ENCODE measurements at places on chromosomes 1 and 21.

GRCh38 chr1:5903680-5904079 lies 88.5 kb downstream of the NPHP4 start:
- DNase-seq = no peak

DNA sequence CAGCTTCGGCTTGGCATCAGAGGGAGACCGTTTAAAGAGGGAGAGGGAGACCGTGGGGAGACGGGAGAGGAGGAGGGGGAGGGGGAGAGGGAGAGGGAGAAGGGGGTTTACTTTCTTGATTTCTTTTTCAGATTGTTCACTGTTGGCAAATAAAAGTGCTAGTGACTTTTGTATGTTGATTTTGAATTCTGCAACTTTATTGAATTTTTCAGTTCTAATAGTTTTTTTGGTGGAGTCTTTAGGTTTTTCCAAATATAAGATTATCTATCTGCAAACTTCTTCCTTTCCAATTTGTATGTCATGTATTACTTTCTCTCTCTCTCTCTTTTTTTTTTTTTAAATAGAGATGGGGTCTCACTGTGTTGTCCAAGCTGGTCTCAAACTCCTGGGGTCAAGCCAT lies 104.0 kb downstream of the PPP1R12B start:
- no peak for DNase-seq

DNA sequence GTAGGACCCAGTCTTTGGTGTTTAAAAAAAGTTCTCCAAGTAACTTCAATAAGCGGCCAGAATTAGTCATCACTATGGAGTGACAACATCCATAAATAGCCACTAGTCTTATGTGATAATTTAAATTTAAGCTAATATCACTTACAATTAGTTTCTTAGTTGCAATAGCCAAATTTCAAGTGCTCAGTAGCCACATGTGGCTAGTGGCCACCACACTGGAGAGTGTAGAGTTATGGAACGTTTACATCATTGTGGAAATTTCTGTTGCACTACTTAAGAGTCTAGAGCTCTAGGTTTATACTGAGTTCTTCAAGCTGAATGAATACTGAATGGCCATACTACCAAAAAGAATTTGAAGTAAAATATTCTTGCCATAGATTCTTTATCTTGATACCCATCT lies 121.1 kb downstream of the RUNX1 start:
- peak; percentile 36 for DNase-seq

DNA sequence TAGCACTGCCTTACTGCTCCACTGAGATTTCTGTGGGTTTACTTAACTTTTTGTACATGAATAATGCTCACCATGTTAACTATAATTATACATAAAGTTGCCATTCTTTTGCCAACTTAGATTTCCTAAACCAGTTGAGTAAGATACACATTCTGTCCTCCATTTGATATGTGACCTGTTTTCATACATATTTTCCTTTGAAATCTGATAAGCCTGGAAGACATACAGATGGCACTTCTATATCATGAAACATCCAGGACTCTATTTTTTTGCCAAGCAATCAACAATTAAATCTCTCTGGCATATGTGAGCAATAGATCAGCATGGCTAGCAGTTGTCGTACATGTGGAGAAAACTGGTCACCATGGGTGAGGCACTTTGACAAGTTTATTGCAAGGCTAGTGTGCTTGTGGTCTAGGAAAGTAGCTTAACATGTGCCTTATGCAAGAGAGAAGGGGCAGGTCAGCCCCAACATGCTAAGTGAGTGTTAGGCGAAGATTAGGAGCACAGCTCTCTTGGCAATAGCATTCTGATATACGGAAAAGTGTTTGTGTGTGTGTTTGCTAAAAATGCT lies 14.2 kb downstream of the PRRX1 start:
- no peak for DNase-seq
